ENCODE measurements at places on chromosomes 13 and 19. TPM values are rescaled to one million over a fixed set of nuclear protein-coding genes. Genes with fewer than 3 reads are reported as not detected.

The PCDH20 gene
- total RNA-seq = under 0.01 TPM

The PHLDB3 gene
- 22.3 TPM for total RNA-seq

The TNPO2 gene
- 28.2 TPM for total RNA-seq

The ZNF726 gene
- total RNA-seq = 0.51 TPM

The PEG3 gene
- total RNA-seq = 3.9 TPM

The SPC24 gene
- 3.9 TPM for total RNA-seq

The ERCC5 gene
- total RNA-seq = 66.0 TPM

The ATP8A2 gene
- total RNA-seq = 0.26 TPM

The AMH gene
- total RNA-seq = 0.33 TPM

The ZNF729 gene
- not detected for total RNA-seq

The ABHD8 gene
- 10.3 TPM for total RNA-seq

The SERP2 gene
- 9.2 TPM for total RNA-seq

Measured in fibroblast of lung (primary cell).